ENCODE measurements at places on chromosomes 2 and 18.
A peak's percentile ranks its signal among the peaks of the same experiment; 100 is the strongest.

- no peak for DNase-seq
Measured at GRCh38 chr2:167140767-167141166, 252.5 kb downstream of the XIRP2 start.

GRCh38 chr18:22839340-22839821 lies 93.7 kb upstream of the RBBP8 start:
- DNase-seq: no peak

DNA sequence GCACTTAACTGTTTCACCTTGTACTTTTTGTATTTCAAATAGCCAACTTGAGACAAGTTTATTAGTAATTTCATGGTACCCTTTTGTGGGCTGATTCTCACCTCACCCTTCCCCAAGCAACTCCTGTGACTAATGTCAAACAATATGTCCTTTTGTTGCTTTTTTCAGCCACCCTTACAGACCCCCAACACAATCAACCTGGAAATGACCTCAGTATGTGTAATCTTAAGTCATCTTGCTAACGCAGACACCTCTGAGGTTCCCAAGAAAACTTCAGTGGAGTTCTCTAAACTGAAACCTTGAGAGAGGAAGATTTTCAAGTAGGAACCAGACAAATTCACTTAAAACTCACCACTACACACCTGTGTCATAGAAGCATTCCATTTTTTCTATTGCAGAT lies 69.5 kb downstream of the KYNU start:
- DNase-seq: no peak

- DNase-seq: no peak
Measured at GRCh38 chr2:110804915-110805314, 72.5 kb downstream of the ACOXL start.

DNA sequence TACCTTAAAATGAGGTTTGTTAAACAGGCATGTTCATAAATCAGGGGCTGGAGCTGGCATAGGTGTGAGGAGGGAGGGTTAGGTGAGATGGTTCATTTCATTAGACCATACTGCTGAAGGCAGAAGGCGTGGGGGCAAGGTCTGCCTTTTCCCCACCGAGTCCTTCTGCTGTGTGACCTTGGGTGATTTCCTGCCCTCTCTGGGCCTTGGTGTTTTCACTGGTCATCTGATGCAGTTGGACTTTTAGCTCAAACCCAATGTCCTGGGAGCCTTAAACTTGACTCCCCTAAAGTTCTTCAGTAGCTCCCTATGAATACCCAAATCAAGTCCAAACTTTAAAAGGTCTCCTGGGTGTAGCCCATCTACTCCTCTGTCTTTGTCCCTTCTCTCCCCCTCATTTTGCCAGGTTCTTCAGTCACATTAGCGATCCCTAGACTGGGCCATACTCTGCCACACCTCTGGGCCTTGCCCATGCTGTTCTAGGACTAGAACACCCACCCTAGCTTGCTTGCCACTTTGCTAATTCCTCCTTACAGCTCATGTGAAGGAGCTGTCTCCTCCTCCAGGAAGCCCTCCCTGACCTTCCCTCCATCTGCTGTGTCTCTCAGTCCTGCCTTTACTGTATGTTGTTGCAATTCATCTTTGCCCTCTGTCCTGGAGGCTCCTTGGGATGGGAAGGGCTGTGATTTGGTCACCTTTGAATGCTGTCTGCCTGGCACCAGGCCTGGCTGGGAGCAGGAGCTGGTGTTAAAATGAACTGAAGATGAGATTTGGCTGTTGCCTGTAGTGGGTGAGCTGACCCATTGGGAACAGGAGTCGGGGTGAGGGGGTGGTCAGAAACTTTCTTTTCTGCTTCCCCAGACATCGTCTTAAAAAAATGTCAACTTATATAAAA lies 85.4 kb upstream of the HS6ST1 start:
- DNase-seq: no peak

GRCh38 chr2:226270285-226271058 lies 529.1 kb downstream of the IRS1 start:
- no peak for DNase-seq

DNA sequence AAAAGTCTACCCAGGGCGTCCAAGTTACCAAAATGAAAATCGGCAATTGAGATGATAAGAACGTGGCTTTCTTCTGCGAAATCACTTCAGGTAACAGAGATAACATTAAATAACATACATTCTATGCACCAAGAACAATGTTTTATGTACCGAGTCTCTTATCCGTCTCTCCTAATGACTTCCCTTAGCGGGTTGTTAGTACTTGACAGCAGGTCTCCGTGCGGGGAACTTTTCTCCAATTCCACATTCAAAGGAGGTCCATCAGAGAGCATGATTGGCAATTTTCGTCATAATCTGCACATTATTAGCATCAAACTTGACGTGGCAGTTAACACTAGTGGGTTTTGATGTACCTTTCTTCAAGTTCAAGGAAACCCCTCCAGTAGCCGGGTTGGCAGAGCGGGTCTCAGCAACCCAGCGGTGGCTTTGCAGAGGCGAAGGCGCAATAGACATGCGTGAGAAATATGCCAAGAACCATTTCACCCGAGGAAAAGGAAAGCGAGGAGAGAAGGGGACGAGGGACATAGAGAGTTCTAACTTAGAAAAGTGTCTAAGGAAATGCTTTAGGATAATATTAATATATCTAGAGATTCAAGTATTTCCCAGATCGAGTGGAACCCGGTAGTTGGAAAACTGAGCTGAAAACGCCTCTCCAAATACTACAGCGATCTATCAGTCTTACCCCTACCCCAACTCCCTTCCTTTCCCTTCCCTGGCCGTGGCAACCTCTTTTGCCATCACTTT lies 5.0 kb downstream of the EVX2 start:
- DNase-seq: no peak

DNA sequence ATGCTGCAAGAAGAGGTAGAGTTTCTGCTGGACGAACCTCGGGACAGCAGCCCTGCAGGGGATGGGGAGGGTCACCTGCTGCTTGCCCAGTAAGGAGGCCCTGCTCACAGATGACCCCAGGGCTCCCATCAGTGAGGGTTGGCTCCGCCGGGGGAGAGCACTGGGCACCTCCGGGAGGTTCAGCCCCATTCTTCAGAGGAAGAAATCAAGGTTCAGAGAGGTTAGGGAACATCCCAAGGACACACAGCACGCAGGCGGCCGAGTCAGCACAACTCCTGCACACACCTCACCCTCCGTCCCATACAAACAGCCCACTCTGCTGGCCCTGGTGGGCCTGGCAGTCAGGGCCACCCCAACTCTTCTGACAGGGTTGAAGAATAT lies 11.7 kb upstream of the CCDC74B start:
- DNase-seq: no peak

DNA sequence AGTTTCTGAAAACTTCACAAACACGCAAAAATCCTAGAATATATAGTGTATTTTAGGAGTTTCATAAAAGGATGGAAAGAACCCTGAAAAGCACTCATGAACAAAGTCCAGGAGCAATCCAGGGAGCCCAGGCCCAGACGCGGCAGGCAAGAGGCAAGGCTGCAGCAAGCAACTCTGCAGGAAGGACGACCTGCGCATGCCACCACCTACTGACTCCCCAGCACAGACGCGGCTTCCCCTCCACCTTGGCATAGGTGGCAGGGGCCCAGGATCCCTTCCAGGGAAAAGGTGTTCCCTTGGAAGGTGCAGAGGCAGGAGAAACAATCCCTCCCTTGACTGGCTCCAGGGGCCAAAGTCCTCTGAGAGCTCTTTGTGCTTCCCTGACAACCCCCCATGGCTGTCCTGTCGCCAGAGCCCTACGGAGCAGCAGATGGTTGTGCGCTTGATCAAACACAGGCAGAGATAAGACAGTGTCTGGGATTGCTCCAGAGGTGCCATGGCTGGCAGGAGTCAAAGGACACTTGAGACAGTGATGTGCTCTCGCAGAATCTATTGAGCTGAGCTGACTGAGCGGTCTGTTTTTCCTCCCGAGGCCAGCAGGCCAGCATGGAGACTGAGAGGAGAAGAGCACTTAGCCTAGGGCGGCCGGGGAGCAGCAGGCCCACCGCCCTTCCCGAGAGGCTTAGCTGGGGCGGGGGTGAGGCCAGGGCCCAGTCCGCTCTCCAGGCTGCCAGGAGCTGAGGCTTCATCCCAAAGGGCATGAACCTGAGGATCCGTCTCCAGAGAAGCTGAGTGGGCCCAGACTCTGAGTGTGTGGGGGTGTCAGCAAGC lies 10.8 kb upstream of the AMER3 start:
- peak; percentile 74 for DNase-seq

- DNase-seq: no peak
Measured at GRCh38 chr18:35934891-35935290, 37.6 kb upstream of the RMP24 start.

- no peak for DNase-seq
Measured at GRCh38 chr18:73645160-73645715, 502.4 kb downstream of the FBXO15 start.

- DNase-seq: peak; percentile 27
Measured at GRCh38 chr2:55923091-55923981, at the start of gene EFEMP1. TSS of gene EFEMP1 (minus strand) at chr2:55923782. CDS start at chr2:55922440, 1,342 bp downstream.

DNA sequence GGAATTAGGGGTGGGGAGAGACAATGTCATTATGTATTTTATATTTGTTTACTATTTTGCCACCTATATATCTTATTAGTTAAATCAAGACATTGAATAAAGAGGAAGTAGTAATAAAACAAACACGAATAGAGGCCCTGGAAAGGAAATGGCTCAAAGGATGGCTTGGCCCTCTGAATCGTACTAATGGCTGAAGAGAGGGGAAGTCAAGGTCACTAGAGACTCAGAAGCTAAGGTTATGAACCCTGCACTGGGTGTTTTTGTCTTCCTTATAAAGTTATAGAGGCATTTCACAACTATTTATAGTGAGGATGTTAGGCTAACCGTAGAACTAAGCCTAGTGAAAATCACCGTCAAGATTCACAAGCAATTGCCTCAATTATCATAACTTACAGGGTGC lies 685.9 kb downstream of the ARHGAP15 start:
- no peak for DNase-seq

DNA sequence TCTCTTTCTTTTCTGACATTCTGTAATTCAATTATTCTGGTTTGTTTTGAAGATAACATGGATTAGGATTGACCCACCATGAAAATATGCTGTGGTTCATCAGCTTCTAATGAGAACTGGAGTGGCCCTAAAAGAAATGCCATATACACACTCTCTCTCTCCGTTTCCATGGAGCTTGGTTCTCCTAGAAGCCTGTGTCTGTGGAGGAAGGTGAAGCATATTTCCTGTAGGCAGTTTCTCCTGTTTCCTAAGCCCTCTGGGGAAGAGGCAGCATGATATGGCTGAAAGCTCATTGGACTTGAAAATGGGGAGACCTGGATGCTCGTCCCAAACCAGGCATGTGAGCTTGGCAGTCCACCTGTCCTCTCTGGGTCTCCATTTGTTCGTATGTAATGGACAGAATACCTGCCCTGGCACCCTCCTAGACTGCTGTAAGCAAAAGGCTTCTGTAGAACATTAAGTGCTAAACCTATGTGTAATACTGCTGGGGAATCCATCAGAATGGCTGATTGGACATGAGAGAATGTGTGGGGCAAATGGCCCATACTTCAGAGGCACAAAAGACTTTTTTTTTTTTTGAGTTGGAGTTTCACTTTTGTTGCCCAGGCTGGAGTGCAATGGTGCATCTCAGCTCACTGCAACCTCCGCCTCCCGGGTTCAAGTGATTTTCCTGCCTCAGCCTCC lies 75.3 kb upstream of the PPP1CB start:
- no peak for DNase-seq

DNA sequence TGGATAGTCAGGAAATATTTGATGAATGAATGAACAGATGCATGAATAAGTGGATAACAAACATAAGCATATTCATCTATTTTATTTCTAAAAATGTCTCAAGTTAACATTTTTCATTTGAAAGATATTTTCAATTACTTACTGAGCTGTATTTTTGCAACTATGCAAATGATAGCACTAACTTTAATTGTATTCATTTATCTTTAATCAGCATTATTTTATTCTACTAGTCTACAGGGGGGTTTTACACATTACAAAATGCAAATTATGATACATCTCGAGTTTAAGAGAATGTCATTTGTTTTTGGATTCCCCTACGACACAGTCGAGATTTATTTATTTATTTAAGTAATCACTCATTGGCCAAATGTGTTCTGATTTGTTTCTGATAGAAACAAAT lies 530.6 kb downstream of the ERBB4 start:
- no peak for DNase-seq

- peak; percentile 10 for DNase-seq
Measured at GRCh38 chr2:136246086-136246669, 128.2 kb upstream of the CXCR4 start.

DNA sequence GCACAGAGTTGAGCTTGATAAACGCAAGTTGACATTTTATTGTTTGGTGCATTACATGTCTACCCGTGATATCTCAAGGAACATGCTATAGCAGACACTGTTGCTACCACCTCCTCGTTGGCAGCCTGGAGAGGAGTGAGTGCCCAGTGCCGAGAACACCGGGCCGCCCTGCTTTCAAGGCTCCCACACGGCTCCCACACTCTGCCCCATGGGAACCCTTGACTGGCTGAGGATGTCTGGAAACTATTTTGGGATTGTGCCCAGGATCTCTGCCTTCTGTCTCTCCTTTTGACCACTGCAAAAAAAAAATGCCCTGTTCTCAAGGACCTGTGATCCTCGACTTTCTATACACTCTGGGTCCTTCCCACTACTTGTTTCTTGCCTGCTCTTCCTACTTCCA lies 21.1 kb downstream of the TET3 start:
- no peak for DNase-seq

DNA sequence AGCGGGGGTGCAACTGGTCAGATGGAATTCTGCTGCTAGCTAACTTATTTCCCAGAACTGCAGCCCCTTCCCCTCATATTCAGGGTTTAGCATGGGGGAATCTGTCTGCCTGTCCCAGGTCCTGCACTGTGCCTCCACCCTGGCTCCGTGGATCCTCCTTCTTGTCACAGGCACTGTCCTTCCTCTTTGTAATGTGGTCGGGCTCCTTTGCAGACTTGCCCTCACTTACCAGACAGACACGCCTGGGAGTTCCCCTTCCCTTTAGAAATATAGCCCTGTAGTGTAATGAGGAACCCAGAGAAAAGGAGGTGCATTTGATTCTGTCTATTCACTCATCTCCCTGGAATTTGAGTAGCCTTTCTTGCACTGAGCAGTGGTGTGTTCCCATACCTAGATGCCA lies 108.7 kb downstream of the TRIM43 start:
- DNase-seq: no peak

- DNase-seq: no peak
Measured at GRCh38 chr2:174686430-174686829, 77.8 kb downstream of the CHRNA1 start.

DNA sequence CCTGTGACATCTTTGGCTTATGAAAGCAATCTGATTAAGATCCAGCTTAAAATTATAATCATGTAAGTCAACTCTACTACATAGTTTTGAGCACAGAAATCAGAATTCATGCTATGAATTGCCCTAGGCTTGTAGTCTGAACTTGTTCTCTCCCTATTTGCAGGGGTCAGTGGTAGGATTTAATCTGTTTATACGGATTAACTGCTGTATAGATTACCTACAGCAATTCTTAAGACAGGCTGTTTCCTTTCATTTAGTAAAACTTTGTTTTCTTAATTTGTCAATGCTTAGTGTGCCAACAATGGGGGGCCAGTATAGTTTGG lies 287.9 kb downstream of the PDE11A start:
- DNase-seq: no peak

GRCh38 chr2:239197146-239197545 lies 203.7 kb downstream of the HDAC4 start:
- DNase-seq: no peak

GRCh38 chr2:69700381-69700780 lies 41.6 kb upstream of the ANXA4 start:
- DNase-seq: no peak

Data from BE2C (cell line).